ENCODE measurements at places on chromosomes 11 and 22. TPM values are rescaled to one million over a fixed set of nuclear protein-coding genes. Genes with fewer than 3 reads are reported as not detected.

Gene GLYATL1
- not detected for total RNA-seq

Gene NEFH
- 0.10 TPM for total RNA-seq

Gene TMPRSS13
- not detected for total RNA-seq

Gene OR52B2
- total RNA-seq = not detected

Gene IGSF9B
- 1.7 TPM for total RNA-seq

Gene PHOX2A
- total RNA-seq = not detected
